ENCODE measurements at places on chromosomes 5 and 9. TPM values are rescaled to one million over a fixed set of nuclear protein-coding genes. Genes with fewer than 3 reads are reported as not detected.

DNA sequence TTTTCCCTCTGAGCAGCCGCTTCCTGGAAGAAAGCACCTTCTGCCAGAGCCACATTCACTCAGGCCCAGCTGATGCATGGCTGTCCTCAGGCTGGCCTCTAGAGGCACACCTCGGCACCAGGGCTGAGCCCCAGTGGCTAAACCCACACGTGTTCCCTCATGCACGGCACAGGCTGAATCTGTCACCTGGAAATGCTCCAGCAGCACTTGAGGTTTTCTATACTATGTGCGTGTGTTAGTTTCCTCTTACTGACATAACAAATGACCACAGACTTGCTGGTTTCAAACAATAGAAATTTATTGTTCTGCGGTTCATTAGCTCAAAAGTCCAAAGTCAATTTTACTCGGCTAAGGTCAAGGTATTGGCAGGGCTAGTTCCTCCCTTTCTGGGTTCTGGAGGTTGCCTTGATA is 141.4 kb downstream of the LRRC70 start:
- H3K27me3 ChIP-seq, result no peaks in the 10 kb centered on the region
- no peak overlapping the region for H3K27ac ChIP-seq
- H3K36me3 ChIP-seq, result no peaks in the 10 kb centered on the region
- no peak for DNase-seq
- no peak overlapping the region for H3K4me3 ChIP-seq
- no peaks in the 10 kb centered on the region for H3K4me1 ChIP-seq

MLANA gene
- 1.5 TPM for polyA plus RNA-seq

DNA sequence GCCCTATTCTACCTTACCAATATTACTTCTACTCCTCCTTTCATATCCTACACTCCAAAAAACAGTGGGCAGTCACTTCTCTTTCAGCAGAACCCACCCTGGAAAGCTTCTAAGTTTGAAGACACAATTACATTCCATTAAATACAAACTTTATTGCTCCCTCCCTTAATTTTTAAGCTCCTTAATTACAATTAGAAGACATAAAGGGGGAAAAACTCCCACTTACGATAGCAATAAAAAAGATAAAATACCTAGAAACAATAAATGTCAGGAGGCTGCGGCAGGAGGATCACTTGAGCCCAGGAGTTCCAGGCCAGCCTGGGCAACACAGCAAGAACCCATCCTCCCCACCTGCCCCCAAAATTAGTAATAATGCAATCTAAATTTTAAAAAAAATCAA is 9.6 kb downstream of the RNF145 start:
- DNase-seq, result no peak
- H3K36me3 ChIP-seq, result no peaks in the 10 kb centered on the region
- peaks cover 65% of the 10 kb centered on the region for H3K4me1 ChIP-seq
- H3K4me3 ChIP-seq, result no peak overlapping the region
- H3K27ac ChIP-seq, result no peak overlapping the region

- no peak overlapping the region for H3K27ac ChIP-seq
- no peak for DNase-seq
- H3K27me3 ChIP-seq, result no peaks in the 10 kb centered on the region
- no peaks in the 10 kb centered on the region for H3K36me3 ChIP-seq
- H3K4me1 ChIP-seq, result no peaks in the 10 kb centered on the region
Measured at GRCh38 chr9:69395718-69396117, 70.7 kb downstream of the ENTREP1 start.

- H3K4me1 ChIP-seq, result no peaks in the 10 kb centered on the region
- H3K27ac ChIP-seq, result no peak overlapping the region
- H3K36me3 ChIP-seq, result no peaks in the 10 kb centered on the region
Measured at GRCh38 chr5:123455640-123456039, 32.4 kb upstream of the CEP120 start.

All from left lung (tissue), 14 donors.